ENCODE measurements at places on chromosomes 7 and 10. TPM values are rescaled to one million over a fixed set of nuclear protein-coding genes. Genes with fewer than 3 reads are reported as not detected.

Gene MPP7
- total RNA-seq, result 2.3 TPM

DNA sequence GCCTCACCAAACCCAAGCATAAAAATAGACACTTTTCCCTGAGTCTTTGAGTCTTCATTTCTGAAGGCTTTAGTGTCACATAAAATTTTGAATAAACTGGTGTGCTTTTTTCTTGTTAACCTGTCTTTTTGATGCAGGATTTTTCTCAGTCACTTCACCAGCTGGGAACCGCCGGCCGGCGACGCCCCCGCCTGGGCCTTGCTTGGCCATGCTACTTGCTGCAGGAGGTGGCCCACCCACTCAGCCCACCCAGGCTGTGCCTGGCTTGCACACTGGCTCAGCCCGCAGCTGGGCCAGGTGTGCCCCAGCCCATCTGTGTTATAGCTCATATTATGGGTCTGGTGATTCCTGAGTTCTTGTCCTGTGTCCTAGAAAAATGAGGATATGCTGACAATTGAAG is 247.4 kb upstream of the CACNA2D1 start:
- DNase-seq, result no peak

DNA sequence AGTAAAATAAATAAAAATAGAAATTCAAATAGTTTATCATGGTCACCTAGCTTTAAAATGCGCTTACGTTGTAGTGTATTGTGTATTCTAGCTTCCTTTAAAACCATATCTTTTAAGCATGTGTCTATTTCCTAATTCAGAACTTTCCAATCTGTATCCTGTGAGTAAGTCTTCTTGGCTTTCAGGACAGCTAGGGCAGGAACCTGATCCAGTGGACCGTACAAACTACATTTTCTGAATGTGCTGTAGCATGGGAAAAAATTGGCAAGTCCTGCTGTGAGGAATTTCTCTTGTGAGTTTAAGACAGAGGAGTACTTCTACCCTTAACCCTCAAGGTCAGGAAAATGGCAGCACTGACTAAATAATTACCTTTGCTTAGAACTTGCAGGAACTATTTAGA is 12.1 kb downstream of the OPN1SW start:
- no peak for DNase-seq

Gene C7orf33
- total RNA-seq, result not detected

DNA sequence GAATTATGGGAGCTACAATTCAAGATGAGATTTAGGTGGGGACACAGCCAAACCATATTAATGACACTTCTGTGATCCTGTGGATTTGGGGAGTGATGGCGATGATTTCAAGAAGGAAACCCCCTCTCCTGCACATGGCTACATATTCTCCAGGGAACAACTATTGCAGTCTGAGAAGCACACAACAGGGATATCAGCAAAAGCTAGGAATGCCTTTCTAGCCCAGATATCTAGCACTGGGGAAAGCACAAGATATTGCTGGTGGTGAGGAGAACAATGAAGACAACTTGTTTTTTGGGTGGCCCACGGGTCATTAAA is 24.3 kb downstream of the EPDR1 start:
- DNase-seq, result no peak

Data from LHCN-M2 (cell line).